ENCODE measurements at places on chromosomes 4 and X. TPM values are rescaled to one million over a fixed set of nuclear protein-coding genes. Genes with fewer than 3 reads are reported as not detected.

GRCh38 chr4:73902817-73903547 lies 33.8 kb downstream of the CXCL1 start:
- H3K27ac ChIP-seq: no peak overlapping the region
- no peak overlapping the region for H3K4me3 ChIP-seq
- H3K36me3 ChIP-seq: no peaks in the 10 kb centered on the region
- no peak for ATAC-seq
- H3K4me1 ChIP-seq: no peaks in the 10 kb centered on the region

- H3K27ac ChIP-seq: no peak overlapping the region
- H3K36me3 ChIP-seq: no peaks in the 10 kb centered on the region
- no peaks in the 10 kb centered on the region for H3K4me1 ChIP-seq
- H3K4me3 ChIP-seq: no peak overlapping the region
- H3K27me3 ChIP-seq: peaks cover 8% of the 10 kb centered on the region
Observed at GRCh38 chr4:128560754-128561495, 248.6 kb upstream of the JADE1 start.

- H3K4me1 ChIP-seq: peaks cover 11% of the 10 kb centered on the region
- no peak for ATAC-seq
- no peaks in the 10 kb centered on the region for H3K27me3 ChIP-seq
- no peak overlapping the region for H3K27ac ChIP-seq
- no peak overlapping the region for H3K4me3 ChIP-seq
- peaks cover 75% of the 10 kb centered on the region for H3K36me3 ChIP-seq
Observed at GRCh38 chr4:52606726-52607125, 52.4 kb downstream of the USP46 start.

DNA sequence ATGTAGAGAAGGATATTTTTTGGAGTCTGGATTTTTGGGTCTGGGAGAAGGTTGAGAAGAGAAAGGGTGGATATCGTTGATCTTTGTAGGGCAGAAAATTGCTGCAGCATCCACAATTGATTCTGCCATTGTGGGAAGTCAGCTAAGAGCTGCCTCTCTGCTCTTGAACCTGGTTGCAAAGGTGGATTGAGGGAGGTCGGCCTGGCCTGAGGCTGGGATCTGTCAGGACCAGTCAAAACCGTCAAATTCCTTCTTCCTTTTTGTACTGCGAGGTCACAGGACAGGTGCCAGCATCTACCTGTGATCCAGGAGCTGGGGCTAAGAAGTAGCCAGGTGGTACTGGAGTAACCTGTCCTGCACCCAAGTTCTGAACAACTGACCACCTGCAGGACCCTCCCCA lies 93.7 kb downstream of the SHOX start:
- H3K27ac ChIP-seq: peak overlapping the region; percentile 67
- ATAC-seq: peak; percentile 45
- H3K4me3 ChIP-seq: no peak overlapping the region

GRCh38 chr4:186739802-186740434 lies 16.3 kb upstream of the FAT1 start:
- no peak for ATAC-seq
- no peaks in the 10 kb centered on the region for H3K27me3 ChIP-seq
- no peaks in the 10 kb centered on the region for H3K36me3 ChIP-seq
- no peaks in the 10 kb centered on the region for H3K4me1 ChIP-seq
- no peak overlapping the region for H3K4me3 ChIP-seq

DNA sequence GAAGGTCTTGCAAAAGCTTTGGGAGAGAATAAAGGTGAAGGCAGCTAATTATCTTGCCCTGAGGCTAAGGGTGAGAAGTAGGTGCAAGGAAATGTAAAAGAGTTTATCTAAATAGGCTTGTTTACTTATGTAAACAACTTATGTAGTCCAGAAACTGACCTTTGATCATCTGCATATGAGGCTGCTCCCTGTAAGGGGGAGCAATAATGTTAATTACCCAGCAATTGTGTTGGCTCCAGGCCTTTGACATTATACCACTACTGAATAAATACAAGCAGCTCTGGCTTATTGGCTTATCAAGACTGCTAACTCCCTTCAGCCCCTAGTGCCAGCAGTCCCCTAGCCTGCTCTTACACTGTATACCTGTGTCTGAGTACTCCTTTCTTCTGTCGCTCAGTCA lies 303.7 kb upstream of the GNPDA2 start:
- H3K27ac ChIP-seq: no peak overlapping the region
- no peaks in the 10 kb centered on the region for H3K4me1 ChIP-seq
- no peaks in the 10 kb centered on the region for H3K27me3 ChIP-seq
- H3K4me3 ChIP-seq: no peak overlapping the region
- no peaks in the 10 kb centered on the region for H3K36me3 ChIP-seq

GRCh38 chr4:5705647-5706320 lies 2.6 kb downstream of the EVC2 start:
- H3K27me3 ChIP-seq: peaks cover 23% of the 10 kb centered on the region
- peaks cover 10% of the 10 kb centered on the region for H3K4me1 ChIP-seq
- peak overlapping the region; percentile 19 for H3K4me3 ChIP-seq
- peak overlapping the region; percentile 59 for H3K27ac ChIP-seq

GRCh38 chr4:90425893-90426292 lies 298.7 kb downstream of the CCSER1 start:
- ATAC-seq: no peak
- no peaks in the 10 kb centered on the region for H3K4me1 ChIP-seq
- no peaks in the 10 kb centered on the region for H3K36me3 ChIP-seq
- H3K27ac ChIP-seq: no peak overlapping the region
- H3K27me3 ChIP-seq: no peaks in the 10 kb centered on the region
- no peak overlapping the region for H3K4me3 ChIP-seq

DNA sequence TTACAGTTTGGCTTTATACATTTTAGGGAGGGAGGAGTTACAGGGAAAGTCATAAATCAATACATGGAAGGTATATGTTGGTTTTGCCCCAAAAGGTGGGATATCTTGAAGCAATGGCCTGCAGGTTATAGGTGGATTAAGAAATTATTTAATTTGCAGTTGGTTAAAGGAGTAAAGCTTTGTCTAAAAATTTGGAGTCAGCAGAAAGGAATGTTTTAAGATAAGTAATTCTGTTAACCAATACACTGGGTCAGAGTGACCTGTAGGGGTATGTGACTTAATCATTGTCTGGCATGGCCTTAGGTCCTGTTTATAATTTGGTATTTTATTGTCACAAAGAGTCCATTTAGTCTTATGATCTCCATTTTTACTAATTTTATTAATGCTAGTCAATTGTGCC lies 115.0 kb downstream of the AGTR2 start:
- no peak overlapping the region for H3K27ac ChIP-seq
- H3K4me3 ChIP-seq: no peak overlapping the region
- ATAC-seq: no peak
- H3K36me3 ChIP-seq: no peaks in the 10 kb centered on the region
- no peaks in the 10 kb centered on the region for H3K4me1 ChIP-seq

TMEM255A gene
- total RNA-seq: not detected

ATP8A1 gene
- 29.2 TPM for total RNA-seq

All from activated T-helper 17 cell treated with anti-CD3 and anti-CD28 coated beads, Interleukin-2, amount 50 U/mL, for 72 hours (primary cell).